ENCODE measurements at places on chromosomes 7 and 10. TPM values are rescaled to one million over a fixed set of nuclear protein-coding genes. Genes with fewer than 3 reads are reported as not detected.

GRCh38 chr10:48929413-48929990, 10.1 kb downstream of the LRRC18 start:
- no peaks in the 10 kb centered on the region for H3K4me1 ChIP-seq
- DNase-seq, result no peak
- H3K27me3 ChIP-seq, result peaks cover 11% of the 10 kb centered on the region

AKR1C1 gene
- total RNA-seq, result 3.6 TPM

GRCh38 chr7:20870977-20871376, 84.3 kb upstream of the SP8 start:
- no peaks in the 10 kb centered on the region for H3K36me3 ChIP-seq
- DNase-seq, result no peak
- no peaks in the 10 kb centered on the region for H3K4me1 ChIP-seq
- H3K27me3 ChIP-seq, result no peaks in the 10 kb centered on the region
- H3K27ac ChIP-seq, result no peak overlapping the region
- no peak overlapping the region for H3K4me3 ChIP-seq

- no peak overlapping the region for H3K4me3 ChIP-seq
- H3K4me1 ChIP-seq, result no peaks in the 10 kb centered on the region
- H3K27me3 ChIP-seq, result no peaks in the 10 kb centered on the region
Observed at GRCh38 chr7:106357675-106358074, 72.9 kb upstream of the NAMPT start.

TEX36 gene
- total RNA-seq, result not detected

GRCh38 chr7:97971120-97971989, 18.6 kb downstream of the OCM2 start:
- no peaks in the 10 kb centered on the region for H3K27me3 ChIP-seq
- peaks cover 17% of the 10 kb centered on the region for H3K4me1 ChIP-seq
- peak overlapping the region; percentile 66 for H3K27ac ChIP-seq
- DNase-seq, result peak; percentile 24

GRCh38 chr7:55518836-55519235, 53.5 kb downstream of the VOPP1 start:
- H3K27me3 ChIP-seq, result no peaks in the 10 kb centered on the region
- DNase-seq, result no peak
- H3K4me3 ChIP-seq, result no peak overlapping the region
- H3K4me1 ChIP-seq, result no peaks in the 10 kb centered on the region
- H3K36me3 ChIP-seq, result peaks cover 4% of the 10 kb centered on the region

GRCh38 chr7:148367731-148368475, 222.7 kb upstream of the C7orf33 start:
- no peak overlapping the region for H3K4me3 ChIP-seq
- H3K36me3 ChIP-seq, result no peaks in the 10 kb centered on the region
- no peak overlapping the region for H3K27ac ChIP-seq

SLC13A1 gene
- total RNA-seq, result not detected

DNA sequence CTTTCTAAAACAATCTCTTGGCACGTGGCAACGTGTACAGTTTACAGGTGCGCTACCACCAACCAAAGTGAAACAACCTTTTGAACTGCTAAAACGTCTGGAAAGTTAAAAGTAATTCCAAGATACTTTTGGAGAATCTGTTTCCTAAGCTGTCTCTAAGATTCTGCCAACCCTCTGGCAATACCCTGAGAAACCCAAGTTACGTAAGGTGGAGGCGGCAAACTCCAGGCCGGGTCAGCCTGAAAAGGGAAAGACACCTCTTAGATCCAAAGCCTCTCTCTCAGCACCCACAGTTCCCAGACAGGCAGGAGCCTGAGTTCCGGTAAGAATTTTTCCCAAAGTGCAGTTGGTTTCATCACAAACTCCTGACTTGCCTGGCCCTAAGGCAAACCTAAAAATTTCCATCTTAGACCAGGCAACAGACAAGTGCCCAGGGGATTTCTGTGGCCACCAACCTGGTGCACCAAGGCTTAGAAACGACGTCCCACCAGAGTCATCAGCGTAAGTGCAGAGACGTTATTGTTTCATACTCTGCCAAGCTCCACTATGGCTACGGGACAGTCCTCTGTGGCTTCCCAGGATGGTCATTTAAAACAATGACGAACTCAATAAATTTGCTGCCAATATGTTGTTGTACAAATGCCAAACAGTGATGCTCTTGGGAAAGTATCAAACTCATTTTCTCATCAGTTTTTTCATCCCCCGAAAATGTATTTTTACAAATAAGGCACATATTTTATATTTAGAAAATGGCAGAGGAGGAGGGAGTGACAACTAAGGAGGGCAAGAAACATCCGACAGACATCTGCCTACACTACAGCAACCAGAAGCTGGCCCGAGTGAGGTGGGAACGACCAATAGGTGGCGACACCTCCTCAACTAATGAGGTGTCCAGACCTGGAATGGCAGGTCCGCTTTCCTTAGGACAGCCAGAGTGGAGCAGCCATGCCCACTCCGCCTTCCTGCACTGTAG, 205.8 kb upstream of the FRMD4A start:
- H3K4me3 ChIP-seq, result no peak overlapping the region
- H3K27ac ChIP-seq, result no peak overlapping the region
- peaks cover 71% of the 10 kb centered on the region for H3K4me1 ChIP-seq
- H3K27me3 ChIP-seq, result no peaks in the 10 kb centered on the region
- H3K36me3 ChIP-seq, result peaks cover 20% of the 10 kb centered on the region

- no peak overlapping the region for H3K4me3 ChIP-seq
- no peaks in the 10 kb centered on the region for H3K27me3 ChIP-seq
- no peaks in the 10 kb centered on the region for H3K36me3 ChIP-seq
Observed at GRCh38 chr10:93123766-93124165, 50.1 kb downstream of the CYP26A1 start.

SPRN gene
- not detected for total RNA-seq

- no peaks in the 10 kb centered on the region for H3K27me3 ChIP-seq
- no peak for DNase-seq
- H3K4me1 ChIP-seq, result no peaks in the 10 kb centered on the region
- no peak overlapping the region for H3K27ac ChIP-seq
- H3K4me3 ChIP-seq, result no peak overlapping the region
Observed at GRCh38 chr7:31516680-31517502, 3.0 kb downstream of the ITPRID1 start.

Measured in T-cell (primary cell).